ENCODE measurements at places on chromosomes 2 and 18.

DNA sequence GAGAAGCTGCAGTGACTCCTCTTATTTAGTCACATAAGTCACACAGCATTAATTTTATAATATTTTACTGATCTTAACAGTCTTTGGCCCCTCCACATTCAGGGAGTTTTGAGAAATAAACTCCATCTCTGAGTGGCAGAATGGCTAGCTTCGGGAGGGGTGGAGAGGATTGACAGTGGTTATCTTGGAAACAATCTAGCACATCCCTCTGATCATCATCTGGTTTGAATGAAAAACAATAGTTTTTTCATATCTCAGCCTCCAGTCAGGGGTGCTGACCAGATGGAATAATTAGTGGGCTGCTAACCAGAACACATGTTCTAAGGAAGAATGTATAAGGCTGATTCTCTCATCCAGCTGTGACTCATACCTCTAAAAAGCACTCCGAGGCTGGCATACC, 477.5 kb downstream of the DPP10 start:
- no peak for DNase-seq

GRCh38 chr2:223877721-223878410, 40.5 kb upstream of the AP1S3 start:
- DNase-seq, result no peak

- DNase-seq, result no peak
These were observed 1580.0 kb downstream of the LRP1B start for GRCh38 chr2:140550821-140551220.

- no peak for DNase-seq
These were observed 95.3 kb downstream of the TMEM247 start for GRCh38 chr2:46574457-46575355.

DNA sequence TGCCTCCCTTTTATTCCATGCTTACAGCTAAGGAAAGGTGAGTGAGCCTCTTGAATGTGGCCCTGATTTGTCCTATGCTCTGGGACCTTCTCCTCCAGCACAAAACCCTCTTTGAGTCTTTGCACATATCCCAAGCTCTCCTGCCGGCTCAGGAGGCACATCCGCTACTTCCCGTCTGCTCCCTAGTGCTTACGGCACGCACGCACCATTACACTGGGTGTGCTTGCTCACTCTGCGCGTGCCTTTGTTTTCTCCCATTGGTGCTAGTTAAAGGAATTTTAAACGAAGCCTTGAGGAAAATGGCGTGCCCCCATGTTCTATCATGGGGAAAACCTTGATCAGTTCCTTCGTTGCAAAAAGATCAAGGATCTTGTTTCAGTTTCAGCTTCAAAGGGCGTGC, 7.9 kb upstream of the DGKD start:
- DNase-seq, result no peak

DNA sequence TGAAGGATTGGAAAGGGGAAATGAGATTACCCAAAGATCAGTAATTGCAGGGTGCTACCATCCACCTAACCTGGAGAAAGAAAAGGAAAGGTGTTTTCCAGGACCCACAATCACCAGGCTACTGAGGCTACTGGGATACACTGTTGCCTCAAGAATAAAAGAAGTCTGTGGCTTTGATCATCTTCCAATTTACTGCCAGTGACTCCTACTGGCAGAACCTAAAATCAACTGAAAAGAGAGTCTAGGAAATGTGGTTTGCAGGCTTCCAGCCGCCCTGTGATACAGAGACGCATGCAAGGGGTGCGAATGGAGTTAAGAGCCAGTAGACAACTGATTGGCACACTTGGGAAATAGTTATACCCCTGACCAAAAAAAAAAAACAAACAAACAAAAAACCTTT, 16.6 kb upstream of the TTL start:
- DNase-seq, result no peak

- no peak for DNase-seq
These were observed 255.4 kb downstream of the LOXHD1 start for GRCh38 chr18:46401486-46402070.

- peak; percentile 19 for DNase-seq
These were observed 225.8 kb upstream of the SIX3 start for GRCh38 chr2:44715671-44716081.

DNA sequence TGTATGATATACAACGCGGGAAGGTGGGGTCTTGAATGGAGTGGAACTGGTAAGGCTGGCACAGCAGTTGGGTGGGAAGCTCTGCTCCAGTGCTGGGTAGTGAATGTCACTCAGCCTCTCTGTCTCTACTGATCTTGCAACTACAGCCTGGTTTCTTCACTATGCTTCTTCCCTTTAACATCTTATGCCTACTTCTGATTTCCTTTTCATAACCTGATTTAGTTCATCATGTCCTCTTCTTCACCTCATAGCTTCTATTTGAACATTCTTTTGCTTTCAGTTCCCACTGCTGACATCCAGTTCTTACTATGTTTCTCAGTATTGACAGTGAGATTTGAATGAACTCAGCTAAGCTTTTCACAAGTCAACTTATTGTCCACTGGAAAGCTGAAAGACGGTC, 286.2 kb downstream of the ARL6IP6 start:
- DNase-seq, result no peak

DNA sequence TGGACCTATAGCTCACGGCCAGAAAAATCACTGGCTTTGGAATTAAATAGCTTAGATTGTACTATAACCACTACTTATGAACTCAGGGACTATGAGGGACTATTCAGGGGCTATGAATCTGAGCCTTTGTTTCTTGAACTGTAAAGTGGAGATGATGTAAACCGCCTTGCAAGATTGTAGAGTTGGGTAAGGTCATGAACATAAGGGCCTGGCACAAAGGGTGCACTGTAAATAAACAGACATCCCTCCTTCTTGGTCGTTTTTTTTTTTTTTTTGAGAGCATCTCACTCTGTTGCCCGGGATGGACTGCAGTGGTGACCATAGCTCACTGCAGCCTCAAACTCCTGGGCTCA, 2.8 kb downstream of the TMEM177 start:
- DNase-seq, result no peak

GRCh38 chr18:12990641-12990966, 558 bp upstream of the CEP192 start:
- no peak for DNase-seq

DNA sequence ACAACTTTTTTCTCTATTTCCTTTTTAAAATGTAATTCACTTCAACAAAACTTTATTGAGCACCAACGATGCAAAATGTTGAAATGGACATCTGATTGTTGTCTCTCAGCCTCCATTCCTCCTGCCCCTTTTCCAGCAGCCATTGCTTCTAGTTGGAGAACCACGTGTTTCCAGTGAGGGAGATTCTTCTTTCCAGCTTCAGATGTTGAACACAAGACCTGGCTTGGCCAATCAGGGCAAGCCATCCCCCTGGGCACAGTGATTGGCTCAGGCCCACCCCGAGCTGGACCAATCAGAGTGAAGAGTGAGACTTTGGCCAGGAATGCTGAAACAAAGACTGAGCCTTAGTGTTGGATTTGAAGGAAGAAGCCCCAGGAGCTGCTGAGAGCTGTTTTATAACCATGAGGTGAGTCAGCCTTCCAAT, 59.0 kb downstream of the E2F6 start:
- DNase-seq, result no peak

GRCh38 chr2:43379494-43379893, 153.1 kb upstream of the ZFP36L2 start:
- DNase-seq, result no peak

GRCh38 chr2:113720167-113720566, 36.3 kb downstream of the SLC35F5 start:
- no peak for DNase-seq

DNA sequence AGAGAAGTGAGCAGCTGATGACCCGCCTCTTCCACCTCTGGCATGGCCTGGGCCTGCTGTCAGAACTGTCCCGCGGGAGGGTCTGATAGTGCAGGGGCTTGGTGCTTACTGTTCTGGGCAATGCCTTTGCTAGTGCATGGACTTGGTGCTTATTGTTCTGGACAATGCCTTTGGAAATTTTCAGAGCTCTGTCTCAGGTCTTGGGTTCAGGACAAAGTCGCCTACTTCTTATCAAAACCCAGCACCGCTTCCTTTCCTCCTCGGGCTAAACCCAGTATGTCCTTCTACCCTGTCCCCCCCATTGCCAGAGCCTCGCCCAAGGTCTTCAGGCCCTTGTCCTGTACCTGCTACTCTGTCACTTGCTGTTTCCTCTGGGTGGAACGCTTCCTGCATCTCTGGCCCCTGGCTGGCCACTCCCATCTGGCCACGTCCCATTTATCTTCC, 149.6 kb downstream of the ACKR3 start:
- DNase-seq, result no peak

- DNase-seq, result no peak
These were observed 85.3 kb downstream of the NRP2 start for GRCh38 chr2:205767617-205768016.

GRCh38 chr18:25726298-25726697, 364.1 kb downstream of the SS18 start:
- DNase-seq, result no peak

DNA sequence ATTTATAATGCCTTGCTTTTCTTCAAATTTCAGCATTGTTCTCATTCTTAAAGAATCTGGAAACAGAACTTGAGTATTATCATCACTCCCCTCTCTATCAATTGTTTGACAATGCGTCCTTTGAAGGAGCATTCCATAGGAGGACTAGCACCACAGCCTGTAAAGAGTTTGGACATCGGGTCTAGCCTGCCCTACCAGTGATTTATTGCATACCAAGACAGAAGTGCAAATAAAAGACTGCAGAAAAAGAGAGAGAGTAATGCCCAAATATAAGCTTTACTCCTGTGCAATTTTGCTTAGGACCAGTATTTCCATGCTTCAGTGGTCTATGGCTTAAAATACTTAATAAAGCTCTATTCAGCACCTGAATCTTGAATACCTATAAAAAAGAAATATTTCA, 55.4 kb upstream of the MAP2 start:
- DNase-seq, result no peak

DNA sequence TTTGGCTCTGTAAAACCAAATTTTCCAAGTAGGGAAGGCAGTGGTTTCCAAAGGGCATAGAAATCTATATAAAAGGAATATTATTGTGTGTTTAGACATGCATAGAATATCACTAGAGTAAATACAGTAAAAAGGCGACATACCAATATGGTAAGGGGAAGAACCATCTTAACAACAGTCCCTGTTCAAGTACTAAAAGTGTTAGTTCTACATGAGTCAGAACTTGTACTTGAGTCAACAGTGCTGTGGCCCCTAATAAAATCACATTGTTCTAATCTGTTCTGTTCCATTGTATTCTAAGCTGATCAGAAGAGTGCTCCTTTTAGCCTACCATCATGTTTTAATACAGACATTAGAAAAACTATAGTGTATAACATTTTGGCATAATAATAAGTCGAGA, 36.1 kb upstream of the TNFRSF11A start:
- no peak for DNase-seq

- no peak for DNase-seq
These were observed 242.0 kb upstream of the STON1 start for GRCh38 chr2:48287976-48288375.

- DNase-seq, result no peak
These were observed 58.7 kb downstream of the PIGN start for GRCh38 chr18:62128157-62128556.

- DNase-seq, result no peak
These were observed 23.9 kb downstream of the C18orf54 start for GRCh38 chr18:54381640-54382039.

DNA sequence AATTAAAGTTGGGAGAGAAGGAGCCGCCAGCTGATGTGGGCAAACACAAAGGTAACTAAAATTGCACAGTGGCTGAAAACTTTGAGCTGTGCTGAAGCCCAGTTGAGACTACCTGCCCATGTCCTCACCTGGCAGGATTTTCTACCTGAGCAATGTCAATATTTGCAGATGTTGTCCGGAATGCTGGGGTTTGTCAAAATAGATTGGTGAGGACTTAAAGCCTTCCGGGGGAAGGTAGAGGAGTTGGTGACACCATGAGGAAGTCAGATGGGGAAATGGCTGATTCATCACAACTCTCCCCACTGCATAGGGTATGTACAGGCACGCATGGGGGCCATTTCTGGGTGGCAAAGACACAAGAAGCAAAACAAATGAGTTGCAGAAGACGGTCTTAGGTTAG, 114.9 kb downstream of the ALK start:
- no peak for DNase-seq

DNA sequence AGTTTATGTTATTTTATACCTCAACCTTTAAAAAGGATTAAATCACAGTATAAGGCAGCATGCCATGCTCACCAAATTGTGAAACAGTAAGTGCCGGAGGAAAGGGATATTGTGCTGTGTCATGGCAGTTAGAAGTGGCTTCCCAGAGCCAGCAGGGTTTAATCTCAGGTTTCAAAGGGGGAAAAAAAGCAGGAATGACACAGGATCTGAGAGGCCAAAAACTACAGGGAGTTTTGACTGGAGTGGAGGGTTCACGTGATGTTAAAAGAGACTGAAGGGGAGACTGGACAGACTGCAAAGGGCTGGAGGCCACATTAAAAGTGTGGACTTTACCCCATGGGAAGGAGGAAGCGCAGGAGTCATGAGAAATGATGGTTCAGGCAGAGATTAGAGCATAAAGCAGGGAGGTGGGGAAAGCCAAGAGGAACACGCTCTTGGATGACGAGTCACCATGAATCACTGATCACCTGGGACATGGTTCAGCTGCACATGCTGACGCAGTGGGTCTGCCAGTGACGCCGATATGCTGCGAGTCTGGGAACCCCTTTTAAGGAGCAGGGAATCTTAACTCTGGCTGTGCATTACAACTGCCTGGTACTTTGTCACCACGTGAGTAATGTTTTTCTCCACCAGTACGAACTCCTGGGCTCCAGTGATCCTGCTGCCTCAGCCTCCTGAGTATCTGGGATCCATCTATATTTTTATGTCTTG, 6.1 kb downstream of the CHMP1B start:
- peak; percentile 95 for DNase-seq

- DNase-seq, result no peak
These were observed 124.4 kb downstream of the TMEM163 start for GRCh38 chr2:134594399-134594798.

DNA sequence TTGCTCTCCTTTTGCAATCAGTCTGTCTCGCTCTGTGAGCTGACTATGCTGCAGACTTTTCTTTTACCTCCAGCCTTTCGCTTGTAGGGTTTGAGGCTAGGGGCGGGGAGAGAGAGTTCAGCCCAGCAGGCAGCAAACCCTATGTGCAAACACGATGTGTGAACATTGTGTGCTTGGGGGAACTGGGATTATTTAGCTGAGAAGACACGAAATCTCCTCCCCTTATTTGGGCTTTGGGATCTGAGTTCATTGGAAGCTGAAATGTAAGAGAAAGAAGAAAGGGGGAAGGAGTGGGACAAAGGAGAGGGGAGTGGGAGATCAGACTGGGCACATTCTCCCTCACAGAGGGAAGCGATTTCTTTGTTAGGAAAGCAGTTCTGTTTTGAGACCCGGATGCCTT, 189.6 kb upstream of the TNP1 start:
- no peak for DNase-seq

- DNase-seq, result peak; percentile 26
These were observed 775 bp downstream of the RNF125 start for GRCh38 chr18:32019251-32019948.

- peak; percentile 61 for DNase-seq
These were observed 35.4 kb upstream of the RHOB start for GRCh38 chr2:20411361-20411894.

GRCh38 chr2:69517410-69517809, 80.2 kb upstream of the NFU1 start:
- no peak for DNase-seq

GRCh38 chr18:14768241-14768640, 20.3 kb downstream of the ANKRD30B start:
- DNase-seq, result no peak

GRCh38 chr2:127887776-127888130, 2.0 kb upstream of the AMMECR1L start:
- no peak for DNase-seq

GRCh38 chr2:165674780-165675179, 119.3 kb downstream of the GALNT3 start:
- DNase-seq, result no peak

GRCh38 chr2:44894058-44894457, 47.4 kb upstream of the SIX3 start:
- DNase-seq, result no peak
